Stimulated activated CD4-positive, alpha-beta T cell treated with anti-CD3 and anti-CD28 coated beads, Interleukin-1b, Interleukin-23, amount 100 ng/mL, for 1 hour (primary cell): ENCODE measurements at places on chromosomes 7 and 10.

GRCh38 chr10:30834651-30835050 lies 197.0 kb downstream of the ZNF438 start:
- no peak for DNase-seq

DNA sequence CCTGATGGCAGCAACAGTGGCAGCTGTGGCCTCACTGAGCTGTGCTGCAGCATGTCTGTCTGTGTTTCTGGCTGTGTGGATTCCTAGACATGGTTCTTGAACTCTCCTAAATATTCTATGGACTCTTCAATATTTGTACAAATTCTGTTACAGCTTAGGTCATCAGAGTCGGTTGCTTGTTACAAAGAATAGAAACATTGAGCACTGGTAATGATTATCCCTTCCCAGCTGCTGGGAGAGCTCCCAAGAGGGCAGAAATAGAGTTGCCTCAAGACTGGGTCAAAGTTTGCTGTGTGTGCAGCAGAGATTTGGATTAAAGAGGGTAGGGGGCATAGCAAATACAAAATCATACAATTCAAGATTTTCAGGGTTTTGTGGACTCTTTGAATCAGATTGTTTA lies 337.1 kb upstream of the AKR1E2 start:
- no peak for DNase-seq

GRCh38 chr7:159013825-159014289 lies 130.8 kb downstream of the VIPR2 start:
- DNase-seq = no peak

GRCh38 chr10:110459600-110459999 lies 38.1 kb upstream of the DUSP5 start:
- no peak for DNase-seq

GRCh38 chr7:106206826-106207541 lies 77.8 kb downstream of the NAMPT start:
- no peak for DNase-seq

DNA sequence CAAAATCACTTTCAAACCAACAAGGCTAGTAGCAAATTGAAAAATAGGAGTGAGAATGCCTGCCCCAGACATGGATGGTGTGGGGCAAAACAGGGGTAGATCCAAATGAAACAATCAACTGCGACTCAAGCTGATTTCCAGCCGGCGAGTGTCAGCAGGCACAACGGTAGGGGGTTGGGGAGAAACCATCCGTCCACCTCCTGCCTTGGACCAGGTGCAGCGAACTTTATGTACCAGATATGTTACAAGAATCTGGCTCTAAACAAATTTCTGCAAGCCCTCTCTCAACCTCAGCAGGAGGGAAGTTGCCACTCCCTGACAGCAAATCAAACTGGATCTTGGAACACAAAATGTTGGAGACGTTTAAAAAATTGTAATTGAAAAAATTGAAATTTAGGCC lies 45.2 kb downstream of the PYROXD2 start:
- DNase-seq = no peak

- no peak for DNase-seq
Observed at GRCh38 chr7:101370836-101371235, 8.2 kb downstream of the COL26A1 start.

- no peak for DNase-seq
Observed at GRCh38 chr10:35819011-35819410, 176.9 kb upstream of the FZD8 start.

DNA sequence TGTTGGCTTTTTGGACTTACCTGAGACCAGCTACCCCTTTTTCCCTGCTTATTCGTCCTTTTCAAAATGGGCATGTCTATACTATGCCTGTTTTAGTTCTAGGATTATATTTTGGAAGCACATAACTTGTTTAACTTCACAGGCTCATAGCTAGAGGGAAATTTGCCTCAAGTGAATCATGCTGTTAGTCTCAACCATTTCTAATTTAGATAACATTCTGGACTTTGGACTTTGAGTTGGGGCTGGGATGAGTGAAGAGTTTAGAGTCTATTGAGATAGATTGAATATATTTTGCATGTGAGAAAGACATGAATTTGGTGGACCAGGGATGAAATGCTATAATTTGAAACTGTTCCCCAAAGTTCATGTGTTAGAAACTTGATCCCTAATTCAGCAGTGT lies 554.6 kb upstream of the C7orf33 start:
- no peak for DNase-seq

DNA sequence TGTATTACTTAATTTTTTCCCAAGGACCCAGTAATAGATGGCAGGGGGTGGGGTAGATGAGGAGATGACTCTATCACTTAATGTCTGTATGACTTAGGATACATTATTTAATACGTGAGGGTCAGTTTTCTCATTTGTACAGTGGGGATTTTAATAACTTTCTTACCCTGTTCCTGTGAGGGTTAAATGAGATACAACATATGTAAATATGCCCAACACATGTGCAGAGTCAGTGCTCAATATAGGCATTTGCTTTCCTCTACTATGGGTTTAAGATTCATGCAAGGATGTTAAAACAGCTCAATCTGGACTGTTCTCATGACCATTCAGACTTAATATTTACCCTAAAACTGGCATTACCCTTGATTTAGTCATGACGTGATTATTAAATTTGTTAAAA lies 31.2 kb downstream of the ST7 start:
- DNase-seq = no peak

- DNase-seq = no peak
Observed at GRCh38 chr7:157495177-157495553, 158.4 kb downstream of the DNAJB6 start.

- DNase-seq = no peak
Observed at GRCh38 chr10:55146032-55146431, 345.0 kb upstream of the PCDH15 start.

DNA sequence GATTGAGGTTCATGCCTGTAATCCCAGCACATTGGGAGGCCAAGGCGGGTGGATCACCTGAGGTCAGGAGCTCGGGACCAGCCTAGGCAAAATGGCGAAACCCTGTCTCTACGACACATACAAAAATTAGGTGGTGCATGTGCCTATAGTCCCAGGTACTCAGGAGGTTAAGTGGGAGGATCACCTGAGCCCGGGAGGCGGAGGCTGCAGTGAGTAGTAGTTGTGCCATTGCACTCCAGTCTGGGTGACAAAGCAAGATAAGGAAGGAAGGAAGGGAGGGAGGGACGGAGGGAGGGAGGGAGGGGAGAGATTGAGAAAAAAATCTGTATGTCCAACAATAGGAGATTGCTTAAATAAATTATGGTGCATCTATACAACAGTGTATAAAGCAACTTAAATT lies 13.2 kb downstream of the TLL2 start:
- no peak for DNase-seq

- DNase-seq = no peak
Observed at GRCh38 chr7:48664241-48664640, 260.1 kb upstream of the CDC14C start.

DNA sequence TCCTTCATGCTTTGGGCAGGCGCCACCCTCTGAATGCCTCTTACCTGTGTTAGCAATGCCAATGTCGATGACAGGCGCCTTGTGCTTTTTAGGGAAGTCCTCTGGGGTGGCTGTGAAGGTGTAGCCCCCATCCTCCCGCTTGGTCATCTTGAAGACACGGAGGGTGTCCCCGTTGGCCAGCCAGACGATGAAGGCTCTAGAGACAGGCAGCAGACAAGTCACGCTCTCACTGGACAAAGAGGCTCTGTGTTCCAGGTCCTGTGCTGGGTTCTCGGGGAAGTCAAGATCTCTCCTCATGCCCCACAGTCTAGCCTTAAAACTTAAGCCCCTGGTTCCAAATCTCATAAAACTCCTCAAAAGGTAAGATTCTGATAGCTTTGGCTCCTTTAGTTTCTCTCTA lies 5.1 kb downstream of the TBL2 start:
- DNase-seq = no peak

- DNase-seq = no peak
Observed at GRCh38 chr7:141463986-141464385, 87.2 kb upstream of the AGK start.

GRCh38 chr7:41570766-41571165 lies 132.1 kb downstream of the INHBA start:
- DNase-seq = no peak

DNA sequence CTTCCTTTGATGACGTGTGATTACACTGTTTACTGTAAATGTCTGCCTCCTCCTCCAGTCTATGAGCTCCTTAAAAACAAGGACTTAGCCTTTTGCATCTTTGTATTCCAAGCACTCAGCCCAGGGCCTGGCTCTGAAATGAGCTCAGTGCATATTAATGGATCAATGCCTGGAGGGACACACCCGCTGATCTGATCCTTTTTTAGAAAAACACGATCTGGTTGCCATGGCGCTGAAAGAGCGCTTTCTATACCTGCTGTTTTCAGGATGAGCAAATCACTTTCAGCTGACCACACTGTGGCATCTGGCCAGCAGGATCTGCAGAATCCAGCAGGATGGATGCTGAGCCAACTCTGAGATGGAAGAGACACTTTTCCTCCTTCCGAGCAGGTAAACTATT lies 37.8 kb upstream of the GARS1 start:
- no peak for DNase-seq

- DNase-seq = no peak
Observed at GRCh38 chr10:21895932-21896331, 107.6 kb downstream of the DNAJC1 start.

- no peak for DNase-seq
Observed at GRCh38 chr10:99365736-99366135, 36.6 kb downstream of the CNNM1 start.

GRCh38 chr10:43221419-43222209 lies 45.3 kb downstream of the RASGEF1A start:
- DNase-seq = no peak

DNA sequence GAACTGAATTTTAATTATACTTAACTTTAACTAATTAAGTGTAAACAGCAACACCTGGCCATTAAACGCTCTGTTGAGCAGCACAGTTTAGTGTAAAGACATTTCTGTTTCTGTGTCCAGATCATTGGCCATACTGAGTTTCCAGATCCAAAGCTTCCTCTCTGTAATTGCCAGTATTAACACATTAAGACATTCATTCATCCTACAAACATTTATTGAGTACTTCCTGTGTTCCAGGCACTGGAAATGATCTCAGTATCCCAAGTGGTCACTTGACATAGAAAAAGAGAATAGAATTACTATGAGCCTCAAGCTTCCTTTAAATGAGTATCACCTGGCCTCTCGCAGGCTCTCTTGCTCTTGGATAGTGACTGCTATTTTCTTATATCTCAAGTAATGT lies 618.1 kb downstream of the SORCS3 start:
- DNase-seq = no peak

DNA sequence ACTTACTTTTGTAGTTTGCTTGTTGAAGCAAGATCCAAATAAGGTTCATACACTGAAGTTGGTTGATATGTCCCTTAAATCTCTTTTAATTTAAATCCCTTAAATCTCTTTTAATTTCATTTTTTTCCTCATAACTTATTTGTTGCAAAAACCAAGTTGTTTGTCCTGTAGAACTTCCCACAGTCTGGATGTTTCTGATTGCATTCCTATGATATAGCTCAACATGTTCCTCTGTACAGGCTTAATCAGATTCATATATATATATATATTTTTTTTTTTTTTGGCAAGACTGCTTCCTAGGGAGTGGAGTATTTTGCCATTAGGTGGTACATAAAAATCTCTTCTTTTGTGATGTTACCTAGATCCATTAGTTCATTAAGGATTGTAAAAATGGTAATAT lies 174.9 kb upstream of the MKLN1 start:
- no peak for DNase-seq

DNA sequence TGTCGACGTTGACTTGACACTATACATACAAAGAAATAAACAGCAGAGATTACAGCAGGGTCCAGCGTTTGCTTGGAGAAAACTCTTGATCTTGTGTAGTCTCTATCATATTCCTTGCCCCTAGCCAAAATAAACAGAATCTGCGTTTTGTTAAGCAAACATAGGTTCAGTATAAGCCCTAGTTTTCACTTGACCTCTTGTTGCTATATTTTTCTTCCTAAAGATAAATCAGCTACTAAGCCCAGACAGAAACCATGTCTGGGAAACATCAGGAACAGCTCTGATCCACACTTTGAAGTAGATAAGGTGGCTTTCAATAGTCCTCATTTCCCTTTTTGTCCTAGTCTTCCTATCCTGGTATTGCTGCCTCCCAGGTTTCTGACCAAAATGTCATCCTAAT lies 328.2 kb upstream of the MAGI2 start:
- no peak for DNase-seq

DNA sequence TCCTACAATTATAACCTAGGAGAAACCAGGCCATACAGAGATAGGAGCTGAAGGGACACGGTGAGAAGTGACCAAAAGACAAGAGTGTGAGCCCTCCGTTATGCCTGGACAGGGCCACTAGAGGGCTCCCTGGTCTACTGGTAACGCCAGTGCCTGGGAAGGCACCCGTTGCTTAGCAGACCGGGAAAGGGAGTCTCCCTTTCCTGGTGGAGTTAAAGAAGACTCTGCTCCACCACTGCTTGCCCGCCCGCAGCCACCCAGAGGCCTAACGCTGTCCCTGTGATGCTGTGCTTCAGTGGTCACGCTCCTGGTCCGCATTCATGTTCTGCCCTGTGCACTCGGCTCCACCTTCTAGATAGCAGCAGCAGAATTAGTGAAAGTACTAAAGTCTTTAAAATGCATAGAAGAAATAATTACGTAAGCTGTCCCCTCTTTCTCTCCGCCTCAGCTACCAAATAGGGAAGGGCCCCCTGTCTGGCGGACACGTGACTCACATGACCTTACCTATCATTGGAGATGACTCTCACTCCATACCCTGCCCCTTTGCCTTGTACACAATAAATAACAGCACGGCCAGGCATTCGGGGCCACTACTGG lies 34.8 kb downstream of the GRID2IP start:
- DNase-seq = no peak

- DNase-seq = no peak
Observed at GRCh38 chr7:22859641-22860290, 37.1 kb upstream of the TOMM7 start.

- no peak for DNase-seq
Observed at GRCh38 chr7:81973117-81973516, 203.3 kb upstream of the HGF start.

GRCh38 chr7:46391231-46392201 lies 470.4 kb upstream of the IGFBP3 start:
- no peak for DNase-seq

DNA sequence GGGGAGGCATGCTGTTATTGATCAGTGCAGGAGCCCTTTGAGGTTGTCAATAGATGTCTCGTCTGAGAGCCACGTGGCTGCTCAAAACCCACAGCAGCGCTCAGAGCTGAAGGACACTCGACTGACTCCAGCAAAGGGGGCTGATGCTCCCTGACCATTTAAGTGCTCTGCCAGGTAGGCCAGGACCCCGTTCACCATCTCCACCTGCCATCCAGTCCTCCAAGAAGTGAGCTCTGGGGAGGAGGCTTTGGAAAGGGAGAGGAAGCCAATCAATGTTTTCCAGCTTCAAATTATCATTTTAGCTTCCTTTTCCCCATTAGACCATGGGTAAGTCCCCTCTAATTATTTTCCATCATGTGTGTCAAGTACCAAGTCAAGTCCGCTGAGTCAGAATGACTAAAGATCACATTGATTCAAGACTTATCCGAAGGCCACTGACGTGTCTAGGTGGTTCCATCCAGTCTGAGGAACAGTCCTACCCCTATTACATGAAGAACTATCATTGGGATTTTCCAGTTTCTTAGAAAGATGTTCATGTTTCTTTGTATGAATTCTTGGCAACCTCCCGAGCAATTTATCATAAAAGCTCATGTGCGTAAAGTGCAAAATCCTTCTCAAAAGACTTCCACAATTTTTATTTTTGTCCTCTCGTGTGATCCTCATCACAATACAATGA lies 302.6 kb upstream of the LYZL1 start:
- DNase-seq = no peak
